ENCODE measurements at places on chromosomes 2 and 18. TPM values are rescaled to one million over a fixed set of nuclear protein-coding genes. Genes with fewer than 3 reads are reported as not detected.

GALR1 gene
- not detected for total RNA-seq

LIMS3 gene
- not detected for total RNA-seq

TEX44 gene
- total RNA-seq, result not detected

ZAP70 gene
- total RNA-seq, result not detected

AKAIN1 gene
- total RNA-seq, result not detected

GAL3ST2 gene
- 0.15 TPM for total RNA-seq

KCNG2 gene
- total RNA-seq, result not detected

RGPD4 gene
- 0.07 TPM for total RNA-seq

CAMKMT gene
- total RNA-seq, result 5.1 TPM

GCG gene
- total RNA-seq, result not detected

CSRNP3 gene
- not detected for total RNA-seq

ZBTB7C gene
- 0.53 TPM for total RNA-seq

GALNT3 gene
- total RNA-seq, result not detected
